ENCODE measurements at places on chromosomes 1 and 21. TPM values are rescaled to one million over a fixed set of nuclear protein-coding genes. Genes with fewer than 3 reads are reported as not detected.

DNA sequence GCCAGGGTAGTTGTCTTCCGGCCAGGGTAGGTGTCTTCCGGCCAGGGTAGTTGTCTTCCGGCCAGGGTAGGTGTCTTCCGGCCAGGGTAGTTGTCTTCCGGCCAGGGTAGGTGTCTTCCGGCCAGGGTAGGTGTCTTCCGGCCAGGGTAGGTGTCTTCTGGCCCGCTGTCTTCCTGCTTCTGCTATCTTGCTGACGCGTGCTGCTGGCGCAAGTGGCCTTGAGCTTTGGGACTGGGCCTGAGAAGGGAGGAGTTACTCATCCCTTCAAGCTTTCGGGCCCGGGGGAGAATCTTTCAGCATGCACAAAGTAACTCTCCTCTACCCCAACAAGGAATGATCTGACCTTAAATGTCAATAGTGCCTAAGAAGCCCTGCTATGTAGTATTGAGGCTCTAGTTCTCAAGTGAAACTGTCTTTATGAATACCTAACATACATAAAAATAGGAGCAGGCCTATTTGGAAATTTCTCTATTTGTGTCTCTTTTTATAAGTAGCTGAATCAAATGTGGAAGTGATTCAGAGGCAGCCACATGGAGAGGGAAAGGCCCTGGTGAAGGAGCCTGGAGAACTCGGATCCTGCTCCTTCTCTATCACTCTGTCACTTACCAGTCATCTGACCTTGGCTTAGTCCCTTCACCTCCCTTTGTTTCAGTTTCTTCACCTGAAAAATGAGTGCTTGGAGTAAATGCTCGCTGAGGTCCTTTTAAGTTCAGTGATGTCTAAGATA lies 65.6 kb downstream of the RGL1 start:
- H3K4me1 ChIP-seq = no peaks in the 10 kb centered on the region
- H3K4me3 ChIP-seq = no peak overlapping the region
- H3K36me3 ChIP-seq = no peaks in the 10 kb centered on the region
- no peak for DNase-seq
- no peak overlapping the region for H3K27ac ChIP-seq

The MEX3A gene
- 0.07 TPM for total RNA-seq

The PTPN22 gene
- 26.0 TPM for total RNA-seq

The GPR153 gene
- 4.6 TPM for total RNA-seq

GRCh38 chr1:186112280-186112679 lies 262.8 kb downstream of the TPR start:
- H3K27me3 ChIP-seq = peaks cover 8% of the 10 kb centered on the region
- no peak overlapping the region for H3K4me3 ChIP-seq
- no peaks in the 10 kb centered on the region for H3K36me3 ChIP-seq

The ESPN gene
- 0.14 TPM for total RNA-seq

The CLIC6 gene
- 0.50 TPM for total RNA-seq

- H3K27me3 ChIP-seq = peaks cover 9% of the 10 kb centered on the region
- DNase-seq = no peak
- H3K27ac ChIP-seq = no peak overlapping the region
- no peaks in the 10 kb centered on the region for H3K36me3 ChIP-seq
Observed at GRCh38 chr1:231073331-231073730, 33.3 kb upstream of the FAM89A start.

- H3K27me3 ChIP-seq = no peaks in the 10 kb centered on the region
- H3K4me3 ChIP-seq = no peak overlapping the region
- H3K36me3 ChIP-seq = no peaks in the 10 kb centered on the region
- no peak for DNase-seq
- H3K27ac ChIP-seq = no peak overlapping the region
Observed at GRCh38 chr1:200438911-200439310, 29.1 kb upstream of the ZNF281 start.

- no peak overlapping the region for H3K4me3 ChIP-seq
- H3K27me3 ChIP-seq = no peaks in the 10 kb centered on the region
- no peaks in the 10 kb centered on the region for H3K36me3 ChIP-seq
- DNase-seq = no peak
- no peak overlapping the region for H3K27ac ChIP-seq
Observed at GRCh38 chr1:7555391-7556185, 215.5 kb upstream of the VAMP3 start.

GRCh38 chr1:229087339-229087738 lies 183.6 kb upstream of the RAB4A start:
- peaks cover 27% of the 10 kb centered on the region for H3K36me3 ChIP-seq
- no peak overlapping the region for H3K4me3 ChIP-seq
- DNase-seq = no peak
- H3K27ac ChIP-seq = no peak overlapping the region
- no peaks in the 10 kb centered on the region for H3K4me1 ChIP-seq

The S1PR1 gene
- total RNA-seq = 49.3 TPM

- H3K27ac ChIP-seq = no peak overlapping the region
- H3K4me1 ChIP-seq = peaks cover 6% of the 10 kb centered on the region
- no peaks in the 10 kb centered on the region for H3K36me3 ChIP-seq
Observed at GRCh38 chr21:45982092-45982757, 655 bp downstream of the COL6A1 start.

The MROH9 gene
- not detected for total RNA-seq

The FHAD1 gene
- 0.42 TPM for total RNA-seq

The EPHB2 gene
- total RNA-seq = not detected

GRCh38 chr1:183105449-183105848 lies 80.6 kb upstream of the LAMC2 start:
- no peaks in the 10 kb centered on the region for H3K4me1 ChIP-seq
- no peak for DNase-seq
- peaks cover 14% of the 10 kb centered on the region for H3K27me3 ChIP-seq

DNA sequence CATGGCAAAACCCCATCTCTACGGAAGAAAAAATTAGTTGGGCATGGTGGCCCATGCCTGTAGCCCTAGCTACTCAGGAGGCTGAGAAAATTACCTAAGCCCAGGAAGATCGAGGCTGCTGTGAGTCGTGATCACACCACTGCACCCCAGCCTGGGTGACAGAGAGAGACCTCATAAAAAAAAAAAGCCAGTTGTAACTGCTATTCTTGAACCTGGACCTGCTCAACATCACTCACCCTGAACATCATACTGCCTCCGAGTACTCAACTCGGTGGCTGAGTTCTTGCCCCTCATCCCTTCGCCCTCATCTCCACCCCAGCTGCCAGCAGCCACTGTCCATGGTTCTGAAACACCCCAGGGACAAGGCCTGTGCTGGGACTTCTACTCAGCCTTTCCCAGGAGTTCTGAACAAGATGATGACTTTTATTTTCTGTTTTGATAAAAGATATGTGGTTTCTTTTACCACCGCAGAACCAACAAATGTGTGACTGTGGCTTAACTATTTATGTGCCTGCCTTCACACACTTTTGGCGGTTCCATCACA lies 5.4 kb upstream of the DISP3 start:
- peaks cover 32% of the 10 kb centered on the region for H3K27me3 ChIP-seq
- no peaks in the 10 kb centered on the region for H3K36me3 ChIP-seq

GRCh38 chr1:23357138-23357908 lies 12.3 kb downstream of the ZNF436 start:
- peaks cover 40% of the 10 kb centered on the region for H3K36me3 ChIP-seq
- H3K27ac ChIP-seq = no peak overlapping the region
- no peak for DNase-seq
- peaks cover 6% of the 10 kb centered on the region for H3K4me1 ChIP-seq
- no peaks in the 10 kb centered on the region for H3K27me3 ChIP-seq
- no peak overlapping the region for H3K4me3 ChIP-seq

- peak; percentile 72 for DNase-seq
- peaks cover 56% of the 10 kb centered on the region for H3K4me1 ChIP-seq
- peaks cover 25% of the 10 kb centered on the region for H3K27me3 ChIP-seq
- H3K4me3 ChIP-seq = peak overlapping the region; percentile 48
- H3K27ac ChIP-seq = peak overlapping the region; percentile 61
Observed at GRCh38 chr21:33384841-33385331, 18.3 kb upstream of the IFNGR2 start.

The PRAMEF33 gene
- total RNA-seq = not detected

The KCNJ15 gene
- not detected for total RNA-seq

- no peaks in the 10 kb centered on the region for H3K4me1 ChIP-seq
- no peak overlapping the region for H3K4me3 ChIP-seq
- DNase-seq = peak; percentile 59
- H3K27me3 ChIP-seq = peaks cover 3% of the 10 kb centered on the region
Observed at GRCh38 chr1:1072849-1073742, 1.0 kb downstream of the RNF223 start.

The TLR5 gene
- 0.38 TPM for total RNA-seq

The CC2D1B gene
- 53.9 TPM for total RNA-seq

The ANKRD65 gene
- total RNA-seq = not detected

- DNase-seq = no peak
- no peak overlapping the region for H3K4me3 ChIP-seq
- H3K4me1 ChIP-seq = peaks cover 37% of the 10 kb centered on the region
- H3K27ac ChIP-seq = peak overlapping the region; percentile 33
- H3K36me3 ChIP-seq = peaks cover 33% of the 10 kb centered on the region
Observed at GRCh38 chr1:223772771-223773160, 60.4 kb downstream of the CAPN2 start.

The FLG2 gene
- not detected for total RNA-seq

GRCh38 chr1:31926853-31927660 lies 11.1 kb downstream of the PTP4A2 start:
- peaks cover 79% of the 10 kb centered on the region for H3K4me1 ChIP-seq
- no peak for DNase-seq
- peaks cover 24% of the 10 kb centered on the region for H3K36me3 ChIP-seq
- no peaks in the 10 kb centered on the region for H3K27me3 ChIP-seq
- H3K4me3 ChIP-seq = peak overlapping the region; percentile 100

- H3K4me3 ChIP-seq = no peak overlapping the region
- DNase-seq = no peak
- H3K27me3 ChIP-seq = no peaks in the 10 kb centered on the region
Observed at GRCh38 chr21:36255663-36256062, 64.3 kb upstream of the MORC3 start.

- H3K27ac ChIP-seq = peak overlapping the region; percentile 68
- DNase-seq = no peak
- peaks cover 7% of the 10 kb centered on the region for H3K36me3 ChIP-seq
Observed at GRCh38 chr1:185486346-185486745, 169.3 kb upstream of the IVNS1ABP start.

DNA sequence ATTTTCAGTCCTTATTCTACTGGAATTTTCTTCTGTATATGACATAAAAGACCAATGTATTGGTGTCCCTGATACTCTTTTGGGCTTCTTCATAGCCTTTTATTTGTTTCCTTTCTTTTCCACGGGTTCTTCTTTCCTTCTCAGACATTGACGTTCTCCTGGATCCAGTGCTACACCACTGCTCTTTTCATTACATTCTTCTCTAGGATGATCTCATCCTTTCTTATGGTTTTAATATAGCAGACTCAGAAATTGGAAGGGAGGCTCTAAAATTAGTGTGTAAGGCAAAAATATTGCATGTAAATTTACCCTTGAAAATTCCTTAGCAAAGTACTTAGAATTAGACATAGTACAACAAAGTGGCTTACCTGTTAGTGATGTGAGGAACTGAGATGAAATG lies 65.3 kb downstream of the SELENOF start:
- no peak overlapping the region for H3K4me3 ChIP-seq
- no peak overlapping the region for H3K27ac ChIP-seq
- H3K4me1 ChIP-seq = no peaks in the 10 kb centered on the region
- no peak for DNase-seq
- peaks cover 4% of the 10 kb centered on the region for H3K27me3 ChIP-seq

DNA sequence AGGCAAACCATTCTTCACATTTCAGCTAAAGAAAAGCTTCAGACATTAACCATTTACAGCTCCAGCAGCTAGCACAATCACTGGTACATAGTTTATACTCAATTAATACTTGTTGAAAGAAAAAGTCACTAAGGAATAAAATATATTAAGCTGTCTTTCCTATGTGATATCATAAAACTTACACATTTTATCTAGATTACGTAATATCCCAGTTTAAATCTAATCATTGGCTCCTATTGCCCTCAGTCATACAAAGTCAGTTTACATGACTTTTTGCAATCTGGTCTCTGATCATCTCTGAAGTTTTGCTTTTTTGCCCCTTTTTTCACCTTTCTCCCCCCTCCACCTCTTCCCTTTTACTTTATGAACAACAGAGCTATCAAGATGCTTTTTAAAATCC lies 8.5 kb upstream of the PRRC2C start:
- H3K36me3 ChIP-seq = no peaks in the 10 kb centered on the region
- H3K4me3 ChIP-seq = no peak overlapping the region
- DNase-seq = no peak
- no peak overlapping the region for H3K27ac ChIP-seq
- no peaks in the 10 kb centered on the region for H3K4me1 ChIP-seq

The CYP4B1 gene
- not detected for total RNA-seq

- H3K27me3 ChIP-seq = peaks cover 66% of the 10 kb centered on the region
- no peak for DNase-seq
- no peak overlapping the region for H3K27ac ChIP-seq
- no peak overlapping the region for H3K4me3 ChIP-seq
Observed at GRCh38 chr1:18653367-18653766, 22.7 kb downstream of the PAX7 start.

The SPRR1A gene
- total RNA-seq = not detected

The SDC3 gene
- total RNA-seq = 0.11 TPM

DNA sequence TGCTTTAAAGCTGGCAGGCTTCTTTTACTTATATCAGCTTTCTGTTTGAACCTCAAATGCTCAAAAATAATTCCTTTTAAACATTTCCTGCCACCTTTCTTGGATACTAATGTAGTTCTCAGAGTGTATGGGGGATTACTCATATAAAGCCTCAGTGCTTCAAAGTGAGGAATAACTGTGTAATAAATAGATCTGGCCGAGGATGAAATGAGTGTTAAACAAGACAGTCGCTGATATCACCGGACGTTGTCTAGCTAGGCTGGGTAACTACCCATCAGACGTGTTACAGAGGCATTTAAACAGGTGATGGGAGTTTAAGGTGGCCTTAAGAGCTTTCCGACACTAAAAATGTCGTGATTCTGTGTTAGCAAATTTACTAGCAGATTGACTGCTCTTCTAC lies 53.1 kb downstream of the VANGL2 start:
- no peaks in the 10 kb centered on the region for H3K27me3 ChIP-seq
- no peaks in the 10 kb centered on the region for H3K36me3 ChIP-seq
- peaks cover 4% of the 10 kb centered on the region for H3K4me1 ChIP-seq
- peak overlapping the region; percentile 61 for H3K4me3 ChIP-seq
- no peak for DNase-seq

DNA sequence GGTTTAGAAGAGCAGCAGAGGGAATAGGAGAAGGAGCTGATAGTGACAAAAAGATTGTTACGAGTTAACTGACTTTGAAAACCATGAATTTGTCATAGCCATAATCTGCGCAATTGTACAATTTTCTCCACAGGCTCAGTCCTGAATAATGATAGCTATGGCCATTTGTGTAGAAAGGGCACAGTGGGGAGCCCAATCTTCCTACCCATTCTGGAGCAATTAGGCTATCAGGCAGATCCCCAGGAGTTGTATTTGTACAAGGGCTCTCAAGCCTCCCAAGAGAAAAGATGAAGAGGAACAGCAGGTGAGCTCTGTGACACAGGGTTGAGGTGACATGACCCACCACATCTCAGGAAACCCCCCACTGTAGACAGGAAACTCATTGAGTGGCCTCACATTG lies 42.1 kb upstream of the SAMD13 start:
- H3K4me1 ChIP-seq = no peaks in the 10 kb centered on the region
- peak overlapping the region; percentile 21 for H3K27ac ChIP-seq
- no peaks in the 10 kb centered on the region for H3K27me3 ChIP-seq
